Muscle of arm (tissue), 14 donors: ENCODE measurements at places on chromosomes 3 and 15. TPM values are rescaled to one million over a fixed set of nuclear protein-coding genes. Genes with fewer than 3 reads are reported as not detected.

GRCh38 chr3:159886050-159886449 is 102.6 kb upstream of the IL12A start:
- no peak for DNase-seq

ANKRD63 gene
- polyA plus RNA-seq = not detected

DNA sequence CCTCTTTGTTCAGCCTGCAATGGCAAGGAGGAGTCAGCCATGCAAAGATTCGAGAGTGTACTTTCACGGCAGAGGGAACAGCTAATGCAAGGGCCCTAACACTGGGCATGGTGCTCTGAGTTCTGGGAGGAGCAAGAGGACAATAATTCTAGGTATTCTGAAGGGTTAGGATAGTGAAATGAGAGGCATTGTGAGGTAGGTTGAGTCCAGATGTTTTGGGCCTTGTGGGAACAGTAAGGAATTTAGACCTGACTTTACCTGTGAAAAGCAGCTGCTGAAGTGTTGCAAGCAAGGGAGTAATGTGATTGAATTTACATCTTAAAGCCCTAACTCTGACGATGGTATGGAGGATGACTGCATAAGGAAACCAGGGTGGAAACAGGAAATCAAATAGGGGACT is 211.6 kb downstream of the CNTN3 start:
- no peak for DNase-seq

DNA sequence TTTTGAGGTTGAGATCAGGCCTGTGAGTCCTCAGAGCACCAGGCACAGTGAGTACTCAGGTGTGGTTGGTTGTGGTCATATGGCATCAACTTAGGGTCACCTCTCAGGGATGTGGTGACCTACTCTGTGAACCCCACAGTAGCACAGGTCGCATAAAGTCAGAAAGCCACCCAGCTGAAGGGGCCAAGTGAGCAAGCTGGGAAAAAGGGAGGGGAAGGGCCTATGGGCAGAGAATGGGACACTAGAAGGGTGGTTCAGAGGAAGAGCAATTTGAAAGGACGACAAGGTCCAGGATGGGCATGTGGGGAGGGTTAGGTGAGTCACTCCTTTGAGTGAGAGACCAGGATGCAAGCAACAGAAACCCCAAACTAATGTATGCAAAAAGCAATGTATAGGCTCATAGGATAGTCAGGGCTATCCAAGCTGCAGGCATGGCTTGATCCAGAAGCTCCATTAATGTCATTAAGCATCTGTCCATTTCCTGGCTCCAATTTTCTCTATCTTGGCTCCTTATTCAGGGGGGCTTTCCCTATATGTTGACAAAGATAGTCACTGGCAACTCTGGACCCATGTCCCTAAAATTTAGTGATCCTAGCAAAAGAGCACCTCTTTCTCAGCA is 33.5 kb downstream of the HMCES start:
- no peak for DNase-seq

GOLGA8G gene
- polyA plus RNA-seq = not detected

DNA sequence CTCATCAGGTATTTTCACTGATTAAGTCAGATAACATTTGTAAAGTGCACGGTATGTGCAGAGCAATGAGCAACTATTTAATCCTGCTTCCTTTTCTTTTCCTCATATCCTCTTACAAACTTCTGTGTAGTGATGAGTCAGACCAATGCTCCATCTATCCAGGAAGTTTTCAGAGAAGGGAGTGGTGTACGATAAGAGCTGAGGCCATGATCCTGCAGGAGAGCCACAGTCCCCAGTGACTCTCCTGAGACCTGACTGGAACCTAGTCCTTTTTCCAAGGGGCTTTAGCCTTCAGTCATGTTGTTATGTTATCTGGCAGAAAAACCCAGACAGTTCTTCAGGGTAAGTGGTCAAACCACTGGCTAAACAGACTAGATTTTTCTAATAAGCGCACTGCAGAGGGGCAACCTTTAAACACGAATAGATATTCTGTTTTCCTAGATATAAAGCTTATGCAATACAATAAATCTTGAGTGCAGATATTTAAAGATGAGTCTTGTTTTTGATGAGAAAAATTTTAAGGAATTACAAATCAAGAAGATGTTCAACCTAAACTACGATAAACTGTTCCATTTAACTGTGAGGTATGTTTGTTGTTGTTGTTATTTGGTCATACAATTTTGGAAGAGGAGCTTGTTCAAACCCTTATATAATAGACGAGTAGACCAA is 110.5 kb upstream of the RAP2B start:
- DNase-seq = no peak

GRCh38 chr3:118116991-118117390 is 917.7 kb downstream of the IGSF11 start:
- DNase-seq = no peak

DNA sequence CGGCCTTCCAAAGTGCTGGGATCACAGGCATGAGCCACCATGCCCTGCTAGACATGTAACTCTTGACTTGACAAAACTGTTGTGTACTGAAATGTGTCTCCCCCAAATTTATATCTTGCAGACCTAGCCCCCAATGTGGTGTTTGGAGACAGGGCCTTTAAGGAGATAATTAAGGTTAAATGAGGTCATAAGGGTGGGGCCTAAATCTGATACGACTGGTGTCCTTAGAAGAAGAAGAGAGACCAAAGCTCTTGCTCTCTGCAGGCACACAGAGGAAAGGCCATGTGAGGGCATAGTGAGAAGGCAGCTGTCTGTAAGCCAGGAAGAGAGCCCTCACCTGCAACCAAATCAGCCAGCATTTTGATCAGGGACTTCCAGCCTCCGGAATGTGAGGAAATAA is 361.3 kb downstream of the SV2B start:
- no peak for DNase-seq

- DNase-seq = no peak
Measured at GRCh38 chr15:91311986-91312385, 211.9 kb downstream of the SV2B start.

DNA sequence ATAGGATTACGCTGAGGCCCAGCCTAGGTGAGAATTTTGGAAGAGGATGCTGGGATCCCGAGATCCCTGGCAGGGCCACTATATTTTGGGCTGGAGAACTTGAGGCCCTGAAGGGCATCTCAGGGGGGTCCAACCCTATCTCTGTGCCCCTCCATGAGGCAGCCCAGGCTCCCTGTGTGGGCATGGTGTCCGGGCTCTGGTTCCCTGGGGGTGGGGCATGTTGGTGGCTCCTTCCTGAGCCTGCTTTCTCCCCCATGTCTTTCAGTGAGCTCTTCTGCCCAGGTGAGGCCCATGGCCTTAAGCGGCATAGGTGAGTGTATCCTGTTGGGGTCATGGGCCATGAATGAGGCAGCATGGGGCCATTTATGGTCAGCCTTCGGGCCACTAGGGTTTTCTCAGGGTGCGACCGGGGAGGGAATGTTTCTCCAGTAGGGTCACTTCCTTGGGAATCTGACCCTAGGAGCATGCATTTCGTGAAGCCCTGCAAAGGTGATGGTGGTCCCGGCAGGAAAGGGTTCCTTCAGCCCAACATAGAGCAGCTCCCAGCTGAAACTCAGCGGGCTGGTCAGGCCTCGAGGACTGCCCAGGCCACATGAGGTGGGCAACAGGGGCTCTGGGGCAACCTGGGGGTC is 191.3 kb downstream of the UBE3A start:
- no peak for DNase-seq

DNA sequence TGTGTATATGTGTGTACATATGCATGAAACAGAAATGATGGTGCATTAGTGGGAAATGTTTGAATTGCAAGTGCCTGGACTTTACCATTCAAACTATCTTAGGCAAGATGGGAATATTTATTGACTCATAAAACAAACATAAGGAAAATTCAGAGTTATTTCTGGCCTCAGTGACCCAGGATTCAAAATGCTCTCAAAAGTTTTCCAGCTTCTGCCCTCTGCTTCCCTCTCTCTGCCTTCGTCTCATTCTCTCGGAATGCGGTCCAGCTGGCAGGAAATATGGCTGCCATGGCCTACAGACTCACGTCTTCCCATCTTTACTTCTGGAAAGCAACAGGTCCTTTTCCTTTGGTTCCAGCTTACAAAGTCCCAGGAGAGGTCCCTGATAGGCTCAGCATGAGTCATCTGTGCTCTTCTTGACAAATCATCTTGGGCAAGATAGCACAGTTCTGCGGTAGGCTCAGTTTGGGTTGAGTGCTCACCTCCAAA is 8.7 kb upstream of the ZNF774 start:
- DNase-seq = no peak

DNA sequence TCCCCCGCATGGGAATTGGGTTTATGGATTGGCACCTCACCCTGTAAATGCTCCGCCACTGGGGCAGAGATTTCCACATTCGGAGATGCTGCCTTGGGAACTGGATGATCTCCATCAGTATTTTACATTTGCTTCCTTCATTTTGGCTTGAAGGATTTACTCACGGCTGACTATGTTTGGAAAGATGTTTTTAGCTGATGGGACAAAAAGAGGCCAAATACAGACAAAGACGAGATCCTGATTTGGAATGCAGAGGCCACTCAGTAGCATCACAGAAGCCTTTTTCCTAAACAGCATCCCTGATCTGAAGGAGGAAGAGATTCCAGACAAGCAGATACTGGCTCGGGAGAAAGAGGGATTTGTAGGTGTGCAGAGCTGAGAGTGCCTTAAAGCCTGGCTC is 76.9 kb downstream of the MESD start:
- DNase-seq = no peak

DNA sequence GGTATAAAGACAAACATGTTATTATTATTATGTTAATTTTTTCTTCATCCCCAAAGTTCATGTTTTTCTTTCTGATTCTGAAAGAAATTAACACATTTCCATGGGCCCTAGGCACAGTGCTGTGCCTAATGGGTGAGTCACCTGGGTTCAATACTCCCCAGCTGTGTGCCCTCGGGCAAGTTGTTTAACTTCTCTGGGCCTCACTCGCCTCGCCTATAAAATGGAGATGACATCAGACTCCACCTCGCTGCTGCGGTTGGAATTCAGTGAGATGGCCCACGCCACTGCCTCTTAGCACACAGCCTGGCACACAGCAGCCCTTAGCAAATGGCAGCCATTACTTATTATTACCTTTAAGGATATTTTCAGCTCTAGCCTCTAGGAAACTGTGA is 22.6 kb downstream of the DNASE1L3 start:
- no peak for DNase-seq

SERPINI2 gene
- polyA plus RNA-seq = 0.16 TPM

ADAMTS7 gene
- 20.3 TPM for polyA plus RNA-seq

GRCh38 chr3:62718515-62719320 is 156.5 kb downstream of the CADPS start:
- DNase-seq = no peak

DNA sequence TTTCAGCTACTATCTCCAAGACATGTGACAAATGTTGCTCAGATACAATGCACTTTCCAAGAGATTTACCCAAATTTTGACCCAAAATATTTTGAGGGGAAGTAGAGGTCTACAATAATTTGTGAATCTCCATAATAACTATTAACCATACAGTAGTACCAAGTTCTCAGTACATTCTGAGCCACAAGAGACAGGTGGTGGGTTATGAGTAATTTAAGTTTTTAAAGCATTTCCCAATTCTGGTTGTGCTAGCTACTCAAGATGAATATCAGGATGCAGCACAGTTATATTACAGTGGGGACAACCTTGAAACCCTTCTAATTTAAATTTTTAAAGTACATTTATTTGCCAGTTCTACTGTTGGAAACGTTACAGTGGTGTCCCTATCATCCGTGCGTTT is 92.2 kb upstream of the MITF start:
- DNase-seq = no peak

IGSF11 gene
- not detected for polyA plus RNA-seq

DNA sequence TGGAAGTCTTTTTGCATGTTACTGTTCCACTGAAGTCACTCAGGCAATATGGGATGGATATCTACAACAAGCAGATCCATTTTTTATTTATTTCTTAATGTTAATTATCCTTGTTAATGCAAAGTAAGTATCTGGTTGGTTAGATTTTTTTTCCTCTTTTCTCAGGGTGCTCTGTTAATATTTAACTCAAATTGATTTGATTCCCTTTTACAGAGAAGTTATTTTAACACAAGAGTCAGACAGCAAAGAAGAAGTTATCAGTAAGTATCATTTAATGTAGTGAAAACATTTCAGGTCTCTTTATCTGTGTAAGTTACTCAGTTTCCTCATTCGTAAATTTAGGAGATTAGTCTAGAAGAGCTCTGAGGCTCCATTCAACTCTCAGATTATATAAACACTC is 34.3 kb downstream of the TBC1D23 start:
- DNase-seq = no peak

CNTN6 gene
- polyA plus RNA-seq = 1.1 TPM

CTXND1 gene
- 0.69 TPM for polyA plus RNA-seq

GRCh38 chr3:140204271-140204984 is 269.4 kb downstream of the CLSTN2 start:
- DNase-seq = no peak

DNA sequence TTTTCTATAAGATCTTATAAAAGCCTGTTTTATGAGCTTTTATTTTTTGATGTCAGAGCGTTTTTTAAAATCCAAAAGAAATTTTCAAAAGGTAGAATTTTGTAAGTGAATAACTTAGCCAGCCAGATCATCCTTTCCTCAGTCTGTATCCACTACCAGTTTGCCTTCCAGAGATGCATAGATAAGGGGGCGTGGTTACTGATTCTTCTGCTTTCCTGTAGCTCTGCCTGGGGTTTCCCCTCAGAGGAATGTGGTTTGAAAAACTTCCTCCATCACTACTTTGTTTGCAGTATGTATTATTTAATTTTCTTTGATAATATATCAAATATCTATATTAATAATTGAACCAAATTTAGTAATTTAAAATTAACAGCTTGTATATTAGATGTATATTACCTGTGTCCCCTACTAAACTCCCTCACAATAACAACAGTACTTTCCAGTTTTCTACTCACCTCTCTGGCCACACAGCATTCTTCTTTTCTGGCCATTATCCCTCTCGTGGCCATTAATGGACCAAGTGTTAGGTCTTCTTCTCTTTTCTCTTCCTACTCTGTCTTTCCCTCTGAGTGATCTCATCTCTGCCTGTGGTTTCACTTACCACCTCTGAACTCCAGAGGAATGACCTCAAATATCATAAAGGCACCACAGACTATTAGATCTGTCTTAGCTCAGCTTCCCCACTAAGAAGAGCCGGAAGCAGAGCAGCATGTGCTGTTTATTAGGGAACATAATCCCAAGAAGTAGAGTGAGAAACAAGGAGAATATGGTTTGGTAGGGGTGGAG is 239.7 kb downstream of the UBE2E2 start:
- DNase-seq = no peak

DNA sequence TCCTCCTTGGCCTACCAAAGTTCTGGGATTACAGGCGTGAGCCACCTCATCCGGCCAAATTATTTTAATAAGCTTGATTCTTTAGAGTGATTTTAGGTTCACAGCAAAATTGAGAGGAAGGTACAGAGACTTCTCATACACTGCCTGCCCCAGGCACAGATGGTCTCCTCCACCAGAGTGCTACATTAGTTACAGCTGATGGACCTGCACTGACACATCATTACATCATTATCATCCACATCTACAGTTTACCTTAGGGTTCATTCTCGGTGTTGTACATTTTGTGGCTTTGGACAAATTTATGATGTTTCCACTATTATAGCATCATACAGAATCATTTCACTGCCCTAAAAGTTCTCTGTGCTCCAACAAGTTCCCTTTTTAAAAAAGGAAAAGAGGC is 4.4 kb upstream of the VPS8 start:
- DNase-seq = no peak

TRANK1 gene
- polyA plus RNA-seq = 4.9 TPM
